ENCODE measurements at places on chromosomes 6 and 20.

DNA sequence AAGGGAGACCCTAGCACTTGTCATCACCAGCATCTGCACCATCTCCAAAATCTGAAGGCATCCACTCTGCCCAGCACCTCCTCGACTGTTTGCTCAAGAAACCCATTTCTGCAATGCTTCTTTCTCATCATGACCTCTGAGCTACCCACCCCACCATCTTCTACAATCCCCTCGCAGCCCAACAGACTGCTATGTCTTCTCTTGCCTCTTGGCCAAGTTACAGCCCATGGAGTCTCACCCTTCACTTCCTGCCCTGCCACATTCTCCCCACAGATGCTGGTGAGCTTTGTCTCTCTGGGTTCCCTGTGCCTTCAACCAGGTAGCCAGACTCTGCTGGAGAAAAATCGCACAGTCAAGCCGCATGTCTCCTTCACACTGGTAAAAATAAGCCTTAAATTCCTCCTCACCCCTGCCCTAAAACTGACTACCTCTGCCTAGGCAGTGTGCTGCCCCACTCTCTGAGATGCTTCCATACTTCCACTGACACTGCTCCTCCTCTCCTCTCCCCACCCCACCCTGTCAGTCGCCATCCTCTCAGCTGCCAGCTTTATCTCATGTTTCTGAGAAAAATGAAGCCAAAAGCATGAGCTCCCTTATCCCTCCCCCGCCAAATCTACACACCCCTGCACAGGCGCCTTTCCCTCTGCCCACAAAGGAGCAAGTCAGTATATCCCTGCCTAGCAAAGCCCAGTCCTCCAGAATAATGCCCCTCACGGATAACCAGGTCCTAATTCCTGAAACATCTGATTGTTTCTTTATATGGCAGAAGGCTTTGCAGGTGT is 2.3 kb upstream of the TXNDC5 start:
- DNase-seq: no peak

- DNase-seq: no peak
Observed at GRCh38 chr6:30787954-30788353, 43.6 kb upstream of the IER3 start.

- DNase-seq: no peak
Observed at GRCh38 chr20:48912065-48912464, 9.4 kb upstream of the ARFGEF2 start.

- DNase-seq: no peak
Observed at GRCh38 chr6:125194941-125195340, 41.4 kb downstream of the TPD52L1 start.

GRCh38 chr6:43837507-43837906 is 67.5 kb downstream of the VEGFA start:
- no peak for DNase-seq

DNA sequence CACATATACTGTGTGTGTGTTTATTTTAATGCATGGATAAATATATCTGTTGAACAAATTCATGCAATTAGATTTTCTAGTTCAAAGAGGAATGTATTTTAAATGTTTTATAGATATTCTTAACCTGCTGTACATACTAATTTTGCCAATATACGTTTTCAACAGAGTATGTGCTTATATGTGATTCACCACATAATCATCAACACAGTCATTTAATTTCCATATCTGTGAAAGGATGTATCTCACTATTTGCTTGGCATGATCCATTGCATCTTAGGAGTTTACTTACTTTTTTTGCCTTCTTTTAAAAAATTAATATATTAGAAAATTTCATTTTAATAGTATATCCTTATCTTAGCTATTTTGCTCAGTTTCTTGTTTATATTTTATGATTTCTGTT is 902.3 kb upstream of the CITED2 start:
- no peak for DNase-seq

DNA sequence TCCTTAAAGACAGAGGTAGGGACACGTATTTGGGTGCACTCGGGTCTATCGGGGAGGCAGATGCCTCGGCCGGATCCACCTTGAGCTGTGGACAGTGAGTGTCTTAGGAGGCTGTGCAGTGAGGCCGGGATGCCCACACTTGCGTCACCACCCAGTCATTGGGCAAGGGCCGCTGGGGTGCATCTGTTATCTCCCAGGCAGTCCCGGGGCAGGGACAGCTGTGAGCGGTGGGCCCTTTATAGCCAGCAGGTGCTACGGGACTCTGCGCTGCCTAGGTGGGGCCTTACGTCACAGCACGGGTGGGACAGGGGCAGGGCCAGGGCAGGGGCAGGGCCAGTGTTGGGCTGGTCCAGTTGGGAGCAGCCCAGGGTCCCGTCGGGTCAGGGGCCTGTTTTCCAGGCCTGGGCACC is 689 bp upstream of the COL20A1 start:
- no peak for DNase-seq

GRCh38 chr20:41342474-41343464 is 2.1 kb downstream of the LPIN3 start:
- no peak for DNase-seq

GRCh38 chr6:125533710-125534397 is 215.6 kb upstream of the HEY2 start:
- DNase-seq: no peak

GRCh38 chr20:34874094-34874654 is 1.5 kb upstream of the GGT7 start:
- no peak for DNase-seq

GRCh38 chr6:17454316-17455005 is 61.1 kb downstream of the CAP2 start:
- DNase-seq: no peak

GRCh38 chr6:121310495-121310894 is 23.8 kb downstream of the TBC1D32 start:
- no peak for DNase-seq

DNA sequence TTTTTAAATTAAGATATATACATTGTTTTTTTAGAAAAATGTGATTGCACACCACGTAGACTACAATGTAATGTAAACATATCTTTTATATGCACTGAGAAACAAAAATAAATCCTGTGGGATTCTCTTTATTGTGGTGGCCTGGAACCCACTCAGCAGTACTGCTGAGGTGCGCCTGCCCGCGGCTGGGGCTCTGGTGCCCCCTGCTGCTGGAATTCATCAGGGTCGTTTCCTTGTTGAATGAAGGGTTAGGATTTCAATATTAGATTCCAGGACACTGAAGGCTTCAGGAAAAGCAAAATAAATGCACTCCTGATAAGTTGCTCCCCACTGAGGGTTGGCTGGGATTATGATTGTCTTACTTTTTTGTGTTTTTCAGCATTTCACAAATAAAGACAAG is 175.8 kb upstream of the GGTLC1 start:
- DNase-seq: no peak

DNA sequence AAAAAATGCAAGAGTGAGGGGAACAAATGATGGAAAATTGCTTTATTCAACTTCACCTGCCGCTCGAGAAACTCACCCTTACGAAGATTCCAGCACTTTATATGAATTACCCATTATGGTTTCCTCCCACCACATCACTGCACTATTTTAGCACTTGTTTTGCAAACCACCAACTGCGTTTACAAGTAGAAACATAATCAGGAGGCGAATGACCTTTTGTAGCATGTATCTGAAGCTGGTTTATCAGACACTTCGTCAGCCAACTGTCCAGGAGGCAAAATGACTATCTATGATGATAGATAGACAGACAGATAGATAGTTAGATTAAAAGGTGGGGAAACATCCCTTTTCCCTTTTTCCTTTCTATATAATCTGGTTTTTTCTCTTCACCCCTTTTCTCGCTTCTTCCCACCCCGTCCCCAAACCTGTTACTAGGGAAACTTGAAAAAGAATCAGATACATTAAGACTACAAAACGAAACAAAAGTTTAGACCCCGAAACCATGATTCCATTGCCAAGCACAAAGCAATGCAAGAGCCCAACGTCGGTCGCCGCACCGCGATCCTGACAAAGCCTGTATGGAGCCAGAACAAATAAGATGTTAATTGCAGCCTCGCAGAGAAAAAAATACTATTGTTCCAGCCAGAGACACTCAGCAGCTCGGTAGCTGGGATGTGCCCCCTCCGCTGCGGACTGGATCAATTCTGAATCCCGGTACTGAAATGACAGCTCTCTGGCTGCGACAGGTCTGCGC is 933 bp upstream of the ADGRB3 start:
- no peak for DNase-seq

DNA sequence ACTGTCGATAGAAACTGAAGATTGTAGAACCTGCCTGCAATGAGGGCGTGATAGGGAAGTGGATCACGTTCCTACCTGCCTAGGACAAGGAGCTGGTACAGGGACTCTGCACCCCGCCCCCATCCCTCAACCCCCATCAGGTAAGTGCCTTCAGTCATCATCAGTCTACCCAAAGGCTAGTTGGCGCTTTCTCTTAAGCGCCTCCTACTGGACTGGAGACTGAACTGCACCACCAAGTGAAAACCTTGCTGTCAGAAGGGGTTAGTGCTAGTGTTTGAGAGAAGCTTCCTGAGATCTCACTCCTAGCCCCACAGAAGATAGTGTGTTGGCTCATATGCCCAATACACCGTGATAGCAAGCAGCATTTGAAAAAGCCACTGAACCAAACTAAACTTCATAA is 706.5 kb upstream of the MAN1A1 start:
- no peak for DNase-seq

DNA sequence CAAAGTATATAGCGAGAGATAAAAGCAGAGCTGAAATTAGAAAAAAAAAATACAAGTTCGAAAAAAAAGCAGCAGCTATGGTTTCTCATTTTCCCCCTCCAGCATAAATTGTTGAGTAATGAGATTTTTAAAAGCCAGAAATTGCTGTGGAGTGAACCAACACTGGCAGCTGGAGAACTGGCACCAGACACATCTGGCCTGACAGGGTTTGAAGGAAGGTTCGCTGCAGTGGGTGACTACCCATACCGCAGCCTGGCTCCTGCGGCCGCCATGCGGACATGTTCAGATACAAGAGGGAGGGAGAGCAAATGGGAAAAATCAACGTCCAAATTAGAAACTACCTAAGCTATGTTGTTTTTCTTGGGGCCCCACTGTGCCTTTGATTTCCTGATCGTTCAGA is 3.3 kb downstream of the APCDD1L start:
- no peak for DNase-seq

GRCh38 chr20:34163307-34163706 is 51.3 kb upstream of the EIF2S2 start:
- no peak for DNase-seq

GRCh38 chr6:14375930-14376329 is 258.4 kb downstream of the CD83 start:
- no peak for DNase-seq

- DNase-seq: no peak
Observed at GRCh38 chr20:56985066-56985685, 281.3 kb downstream of the BMP7 start.

- DNase-seq: no peak
Observed at GRCh38 chr6:27176096-27176495, 71.4 kb upstream of the PRSS16 start.

- no peak for DNase-seq
Observed at GRCh38 chr6:90494067-90494780, 92.6 kb downstream of the MAP3K7 start.

DNA sequence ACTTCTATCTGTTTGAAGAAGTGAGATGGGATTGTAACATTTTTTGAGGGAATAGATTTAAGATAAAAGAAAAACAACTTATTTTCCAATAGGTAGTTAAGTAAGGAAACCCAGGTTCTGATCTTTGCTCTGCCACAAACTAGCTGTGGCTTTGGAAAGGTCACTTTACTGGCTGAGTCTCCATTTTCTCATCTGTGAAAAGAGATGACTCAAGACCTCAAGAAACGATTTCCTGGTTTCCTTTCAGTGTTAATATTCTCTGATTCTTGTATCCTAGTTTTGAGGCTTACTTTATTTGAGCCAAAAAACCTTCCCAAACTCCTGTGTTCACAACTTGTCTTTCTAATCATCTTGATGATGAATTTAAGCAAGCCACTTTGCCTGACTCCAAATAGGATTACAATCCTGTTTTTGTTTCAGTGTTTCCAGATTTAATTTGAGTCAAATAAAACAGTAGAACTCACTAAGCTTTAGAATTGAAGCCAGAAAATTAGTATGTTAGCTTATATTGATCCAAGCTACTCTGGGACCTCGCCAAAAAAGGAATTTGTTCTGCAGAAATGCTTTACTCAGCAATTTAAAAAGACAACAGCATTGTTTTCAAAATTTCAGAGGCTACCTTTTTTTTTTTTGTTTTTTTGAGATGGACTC is 51.1 kb downstream of the ENPP1 start:
- no peak for DNase-seq

DNA sequence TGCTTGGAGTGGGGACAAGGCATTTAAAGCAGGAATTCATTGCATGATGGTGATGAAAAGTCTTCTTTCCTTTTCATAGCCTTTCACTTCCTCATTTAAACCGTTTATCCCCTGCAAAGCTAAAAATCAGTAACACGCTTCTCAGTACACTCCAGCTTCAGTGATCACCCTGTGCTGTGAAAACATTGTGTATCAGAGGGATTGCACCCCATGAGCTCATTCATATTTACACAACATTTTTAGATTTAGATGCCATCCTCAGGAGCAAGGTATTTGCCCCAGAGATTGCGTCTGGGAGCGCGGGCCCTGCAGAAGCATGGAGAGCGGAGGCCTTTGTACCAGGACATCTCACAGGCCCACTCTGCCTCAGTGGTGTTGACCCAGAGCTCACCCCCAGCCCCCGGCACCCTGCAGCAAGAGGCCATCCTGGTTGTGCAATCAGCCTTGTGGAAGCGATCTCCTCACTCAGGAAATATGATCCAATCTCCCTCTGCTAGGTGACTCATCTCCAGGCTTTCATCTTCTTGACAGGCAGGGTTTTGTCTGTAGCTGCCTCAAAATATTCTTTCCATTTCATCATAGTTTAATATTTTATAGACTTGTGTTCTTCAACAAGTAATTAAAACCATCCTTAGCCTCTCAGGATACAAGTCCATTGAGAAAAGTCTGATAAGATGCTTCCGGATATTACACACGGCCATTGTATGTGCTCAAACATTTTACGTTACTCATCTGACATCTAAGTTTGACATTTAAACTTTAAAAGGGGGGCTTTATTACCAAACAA is 38.9 kb upstream of the THBS2 start:
- no peak for DNase-seq

- no peak for DNase-seq
Observed at GRCh38 chr6:35737413-35738211, 780 bp downstream of the ARMC12 start.

- DNase-seq: no peak
Observed at GRCh38 chr20:58224974-58225373, 3.5 kb downstream of the ANKRD60 start.

- no peak for DNase-seq
Observed at GRCh38 chr20:8796088-8796660, 272.7 kb upstream of the PLCB4 start.
